T-cell (primary cell): ENCODE measurements at places on chromosomes 1 and 21. TPM values are rescaled to one million over a fixed set of nuclear protein-coding genes. Genes with fewer than 3 reads are reported as not detected.

The OR10X1 gene
- total RNA-seq: not detected

DNA sequence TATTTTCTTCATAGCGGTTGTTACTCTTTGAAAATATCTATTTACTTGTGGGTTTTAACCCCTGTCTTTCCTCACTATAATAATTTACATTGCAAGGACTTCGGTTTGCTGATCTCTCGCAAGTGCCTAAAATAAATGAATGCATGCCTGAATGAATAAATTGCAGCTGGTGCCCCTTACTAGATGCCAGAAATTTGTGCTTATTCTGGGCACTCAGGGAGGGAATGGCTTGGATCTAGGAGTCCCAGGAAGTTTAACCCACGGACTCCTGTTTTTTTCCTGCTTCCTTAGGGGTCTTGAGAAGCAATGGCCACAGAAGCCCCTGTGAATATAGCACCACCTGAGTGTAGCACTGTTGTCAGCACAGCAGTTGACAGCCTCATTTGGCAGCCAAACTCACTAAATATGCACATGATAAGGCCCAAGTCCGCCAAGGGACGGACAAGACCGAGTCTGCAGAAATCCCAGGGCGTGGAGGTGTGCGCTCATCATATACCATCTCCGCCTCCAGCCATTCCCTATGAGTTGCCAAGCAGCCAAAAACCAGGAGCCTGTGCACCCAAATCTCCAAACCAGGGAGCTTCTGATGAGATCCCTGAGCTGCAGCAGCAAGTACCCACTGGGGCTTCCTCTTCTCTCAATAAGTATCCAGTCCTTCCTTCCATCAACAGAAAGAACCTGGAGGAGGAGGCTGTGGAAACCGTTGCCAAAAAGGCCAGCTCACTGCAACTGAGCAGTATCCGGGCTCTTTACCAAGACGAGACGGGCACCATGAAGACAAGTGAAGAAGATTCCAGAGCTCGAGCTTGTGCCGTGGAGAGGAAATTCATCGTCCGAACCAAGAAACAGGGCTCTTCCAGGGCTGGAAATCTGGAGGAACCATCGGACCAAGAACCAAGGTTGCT is 4.2 kb upstream of the PLA2G2C start:
- no peak for DNase-seq
- no peak overlapping the region for H3K4me3 ChIP-seq
- H3K27ac ChIP-seq: no peak overlapping the region
- H3K36me3 ChIP-seq: no peaks in the 10 kb centered on the region
- H3K4me1 ChIP-seq: peaks cover 22% of the 10 kb centered on the region
- peaks cover 11% of the 10 kb centered on the region for H3K27me3 ChIP-seq

The ACTA1 gene
- total RNA-seq: 0.32 TPM

The HLX gene
- total RNA-seq: 0.46 TPM

DNA sequence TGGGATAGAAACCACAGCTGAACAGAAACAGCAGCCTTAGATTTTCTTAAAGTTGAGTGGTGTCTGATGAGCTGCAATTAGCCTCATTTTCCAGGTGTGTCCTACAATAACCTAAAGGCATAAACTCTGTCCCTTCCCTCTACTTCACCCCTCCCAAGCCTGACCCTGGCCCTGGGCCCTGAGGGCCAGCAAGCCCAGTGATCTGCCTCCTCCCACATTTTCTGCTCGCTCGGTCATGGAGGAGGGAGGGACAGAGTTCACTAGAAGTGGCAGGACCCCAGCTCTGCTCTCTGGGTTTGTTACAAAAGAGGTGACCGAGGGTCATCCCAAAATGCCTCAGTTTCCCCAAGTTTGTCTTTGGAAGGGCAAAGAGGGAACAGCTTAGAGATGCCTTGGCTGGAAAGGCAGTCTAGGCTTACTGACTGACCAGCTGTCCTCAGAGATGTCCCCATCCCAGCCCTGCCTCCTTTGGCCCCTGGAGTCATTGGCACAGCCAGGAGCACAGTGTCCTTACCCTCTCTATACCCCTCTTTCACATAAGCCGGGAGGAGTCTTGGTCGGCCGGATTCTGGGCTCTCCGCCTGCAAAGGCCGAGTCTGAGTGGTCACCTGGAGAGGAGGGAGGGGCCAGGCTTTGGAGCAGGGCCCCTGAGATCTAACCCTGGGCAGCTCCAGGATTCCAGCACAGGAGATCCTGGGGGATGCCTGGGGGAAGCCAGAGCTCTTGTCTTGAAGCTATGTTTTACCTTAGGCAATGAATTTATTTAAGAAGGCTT is 172.7 kb downstream of the PTPRU start:
- H3K4me3 ChIP-seq: no peak overlapping the region
- no peak overlapping the region for H3K27ac ChIP-seq

DNA sequence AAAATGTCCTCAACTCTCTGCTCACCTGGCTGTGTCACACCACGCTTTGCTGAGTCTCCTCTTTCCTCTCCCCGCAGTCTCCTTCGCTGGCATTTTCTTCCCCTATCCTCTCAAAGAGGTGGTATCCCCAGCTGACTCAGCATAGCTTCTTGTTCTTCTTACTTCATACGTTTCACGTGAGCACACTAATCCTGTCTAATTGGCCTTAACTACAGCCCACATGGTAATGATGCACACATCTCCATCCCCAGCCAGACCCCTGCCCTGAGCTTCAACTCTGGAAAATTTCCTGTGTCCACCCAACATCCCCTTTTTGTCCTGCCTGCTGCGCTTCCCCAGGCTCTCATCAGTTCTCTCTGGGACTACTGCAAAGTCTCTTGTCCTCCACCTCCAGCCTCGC is 169.8 kb downstream of the TTLL7 start:
- H3K4me1 ChIP-seq: no peaks in the 10 kb centered on the region
- H3K27me3 ChIP-seq: no peaks in the 10 kb centered on the region
- no peak overlapping the region for H3K27ac ChIP-seq
- no peak overlapping the region for H3K4me3 ChIP-seq
- H3K36me3 ChIP-seq: no peaks in the 10 kb centered on the region

The FCGR3A gene
- total RNA-seq: 4.9 TPM

DNA sequence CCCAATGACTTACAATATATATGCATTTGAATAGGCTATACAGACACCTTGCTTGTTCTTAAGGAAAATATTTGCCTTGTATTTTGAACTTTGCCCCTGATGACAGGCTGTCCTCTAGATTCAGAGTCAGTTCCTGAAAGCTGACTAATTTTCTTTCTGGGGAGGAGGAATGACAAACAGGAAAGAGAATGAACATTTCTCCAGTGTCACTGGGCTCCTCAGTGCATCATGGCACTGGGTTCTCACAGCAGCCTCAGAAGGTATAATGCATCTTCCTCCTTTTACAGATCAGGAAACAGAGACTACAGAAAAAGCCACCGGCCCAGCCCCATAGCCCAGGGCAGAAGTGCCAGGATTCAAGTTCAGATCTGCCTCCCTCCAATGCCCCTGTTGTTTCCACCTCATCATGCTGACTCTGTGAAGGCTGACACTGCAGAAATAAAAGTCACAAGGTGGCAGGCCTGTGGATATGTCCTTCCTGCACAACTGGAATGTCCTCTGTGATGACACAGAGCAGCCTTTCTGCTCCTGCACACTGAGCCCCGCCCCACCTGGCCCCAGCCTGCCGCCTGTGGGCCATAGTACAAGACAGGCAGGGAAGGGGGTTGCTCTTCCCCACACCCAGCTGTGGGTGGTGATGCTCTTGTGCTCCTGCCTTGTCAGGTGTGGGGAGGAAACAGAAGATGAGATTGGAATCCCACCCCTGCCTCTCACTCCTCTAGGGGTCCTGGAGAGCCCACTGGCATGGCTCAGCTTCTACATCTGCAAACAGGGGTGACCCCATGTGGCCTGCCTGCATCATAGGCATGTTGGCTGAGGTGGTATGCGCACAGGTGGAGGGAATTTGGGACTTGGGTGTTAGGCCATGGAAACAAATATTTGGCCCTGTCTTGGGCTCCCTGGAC is 6.4 kb downstream of the TTC22 start:
- DNase-seq: no peak
- H3K4me3 ChIP-seq: no peak overlapping the region
- peaks cover 3% of the 10 kb centered on the region for H3K36me3 ChIP-seq
- H3K27ac ChIP-seq: no peak overlapping the region

- no peaks in the 10 kb centered on the region for H3K36me3 ChIP-seq
- H3K27ac ChIP-seq: no peak overlapping the region
- no peaks in the 10 kb centered on the region for H3K4me1 ChIP-seq
- no peaks in the 10 kb centered on the region for H3K27me3 ChIP-seq
- DNase-seq: no peak
These were observed 186.6 kb downstream of the GRIK3 start for GRCh38 chr1:36847761-36848160.

- H3K4me3 ChIP-seq: no peak overlapping the region
- H3K4me1 ChIP-seq: no peaks in the 10 kb centered on the region
- H3K36me3 ChIP-seq: no peaks in the 10 kb centered on the region
These were observed 100.2 kb upstream of the COG2 start for GRCh38 chr1:230542054-230542453.

The NPR1 gene
- total RNA-seq: not detected

The RNU1-4 gene
- total RNA-seq: 3,593 TPM

DNA sequence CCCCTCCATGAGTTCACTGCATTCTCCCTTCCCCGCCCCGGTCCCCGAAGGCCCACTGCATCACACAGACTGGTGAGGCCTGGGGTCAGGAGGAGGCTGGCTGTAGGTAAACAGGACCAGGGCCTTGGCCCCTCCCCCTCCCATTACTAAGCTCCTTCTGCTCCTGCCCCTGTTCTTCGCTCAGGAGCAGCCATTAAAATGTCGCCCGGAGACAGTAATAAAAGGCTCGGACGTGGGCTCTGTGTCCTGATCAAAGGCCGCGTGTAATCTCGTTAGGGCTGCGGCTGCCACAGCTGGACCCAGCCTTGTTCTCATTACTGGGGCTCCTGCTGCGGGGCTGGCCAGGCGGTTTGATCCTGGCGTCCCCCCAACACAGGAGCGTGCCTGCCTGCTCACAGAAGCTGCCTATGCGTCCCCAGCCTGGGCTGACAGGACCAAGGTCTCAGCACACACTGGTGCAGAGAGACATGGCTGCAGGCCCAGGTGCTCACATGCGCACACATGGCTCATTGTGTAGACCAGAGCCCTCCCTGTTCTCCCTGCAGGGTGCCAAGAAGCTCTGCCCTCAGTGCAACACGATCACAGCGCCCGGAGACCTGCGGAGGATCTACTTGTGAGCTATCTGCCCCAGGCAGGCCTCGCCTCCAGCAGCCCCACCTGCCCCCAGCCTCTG is 24.0 kb downstream of the TMEM53 start:
- no peak for DNase-seq
- no peaks in the 10 kb centered on the region for H3K27me3 ChIP-seq
- no peak overlapping the region for H3K4me3 ChIP-seq

DNA sequence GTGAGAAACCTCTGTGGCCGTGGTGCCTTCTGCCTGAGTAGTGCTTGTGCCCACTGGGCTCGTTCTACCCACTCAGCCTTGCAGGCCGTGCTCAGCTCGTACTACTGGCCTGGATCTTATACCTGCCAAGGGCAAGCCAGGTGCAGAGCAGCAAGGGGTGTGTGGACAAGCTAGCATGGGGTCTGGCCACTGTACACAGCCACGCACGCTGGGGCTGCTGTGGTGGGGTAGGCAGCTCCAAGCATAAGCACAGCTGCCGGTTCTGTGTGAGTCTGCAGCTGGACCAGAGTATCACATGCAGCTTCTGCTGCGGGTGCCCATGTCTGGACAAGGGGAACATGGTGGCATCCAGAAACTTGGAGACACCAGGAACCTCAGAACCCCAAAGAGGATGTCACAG is 16.4 kb downstream of the FAM20B start:
- no peak overlapping the region for H3K27ac ChIP-seq
- peaks cover 17% of the 10 kb centered on the region for H3K36me3 ChIP-seq
- no peak for DNase-seq
- no peak overlapping the region for H3K4me3 ChIP-seq

DNA sequence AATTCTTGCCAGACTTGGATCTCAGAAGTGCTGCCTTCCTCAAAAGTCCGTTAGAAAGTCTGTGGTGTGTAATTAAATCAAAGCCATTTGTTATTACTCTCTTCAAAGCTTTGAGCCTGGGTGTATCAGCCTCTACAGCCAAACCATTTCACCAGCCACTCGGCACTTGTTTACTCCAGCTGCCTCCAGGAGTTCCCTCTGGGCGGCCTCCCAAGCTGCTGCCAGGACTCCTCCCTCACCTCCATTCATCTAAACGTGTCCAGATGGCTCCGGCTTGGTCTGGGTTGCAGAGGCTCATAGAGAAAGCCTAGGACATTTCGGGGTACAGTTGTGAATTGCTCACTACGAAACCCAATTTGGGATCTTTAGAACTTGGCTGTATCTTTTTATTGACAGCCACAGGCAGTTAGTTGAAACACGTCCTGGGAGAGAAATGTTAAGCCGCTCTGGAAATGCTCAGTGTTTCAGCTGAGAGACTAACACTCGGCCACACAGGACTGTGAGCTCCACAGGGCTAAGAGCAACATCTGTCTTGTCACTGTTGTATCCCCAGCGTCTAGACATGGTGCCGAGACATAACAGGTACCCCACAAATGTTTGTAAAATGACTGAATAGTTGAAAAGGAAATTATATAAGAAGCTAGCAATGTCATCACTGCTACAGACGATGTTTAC is 116.9 kb upstream of the NGF start:
- H3K27ac ChIP-seq: no peak overlapping the region
- H3K4me3 ChIP-seq: no peak overlapping the region
- no peaks in the 10 kb centered on the region for H3K4me1 ChIP-seq
- no peaks in the 10 kb centered on the region for H3K27me3 ChIP-seq

- no peaks in the 10 kb centered on the region for H3K4me1 ChIP-seq
- no peak overlapping the region for H3K27ac ChIP-seq
- no peaks in the 10 kb centered on the region for H3K27me3 ChIP-seq
- H3K4me3 ChIP-seq: no peak overlapping the region
These were observed 58.7 kb upstream of the SIM2 start for GRCh38 chr21:36640174-36640720.

The KCNE1 gene
- total RNA-seq: 0.32 TPM

- H3K4me1 ChIP-seq: no peaks in the 10 kb centered on the region
- no peak overlapping the region for H3K27ac ChIP-seq
- H3K4me3 ChIP-seq: no peak overlapping the region
- no peaks in the 10 kb centered on the region for H3K27me3 ChIP-seq
- no peaks in the 10 kb centered on the region for H3K36me3 ChIP-seq
- no peak for DNase-seq
These were observed 1237.5 kb downstream of the AMY1C start for GRCh38 chr1:104987210-104987609.

The COX20 gene
- 29.3 TPM for total RNA-seq

DNA sequence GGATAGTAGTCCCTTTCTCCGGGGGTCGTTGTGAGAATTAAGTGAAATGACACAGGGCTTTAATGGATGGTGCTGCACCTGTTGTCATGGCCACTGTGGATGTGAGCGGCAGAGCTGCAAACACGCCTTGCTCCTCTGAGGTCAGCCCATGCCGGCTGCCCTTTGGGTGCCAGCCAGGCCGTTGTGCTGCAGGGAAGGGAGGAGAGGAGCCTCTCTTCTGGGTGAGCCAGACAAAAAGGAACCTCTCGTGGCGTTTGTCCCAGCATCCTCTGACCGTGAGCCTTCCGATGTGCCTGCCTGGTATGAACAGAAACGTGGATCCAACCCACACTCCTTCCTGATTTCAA is 383.0 kb upstream of the VAMP3 start:
- no peak for DNase-seq
- no peaks in the 10 kb centered on the region for H3K4me1 ChIP-seq

The OXCT2 gene
- total RNA-seq: 0.44 TPM
